Lower lobe of right lung (tissue), 2 donors: ENCODE measurements at places on chromosomes 1 and 21.

DNA sequence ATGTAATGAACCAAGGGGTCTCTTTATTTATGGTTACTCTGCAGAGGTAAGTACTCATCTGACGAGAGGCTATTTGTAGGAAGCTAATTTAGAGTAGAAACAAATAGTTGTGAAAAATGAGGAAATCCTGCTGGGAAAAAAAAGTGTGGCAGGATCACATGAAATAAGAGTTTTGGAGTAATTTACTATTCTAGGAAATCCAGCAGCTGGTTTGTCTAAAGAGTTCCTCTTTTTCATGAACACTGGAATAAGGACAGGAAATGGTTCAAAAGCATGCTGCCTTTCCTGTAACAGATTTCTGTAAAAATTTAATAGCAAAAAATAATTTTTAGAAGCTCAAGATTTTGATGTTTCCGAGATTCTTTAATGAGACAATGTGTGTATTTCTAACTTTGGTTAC is 177.3 kb downstream of the CHRM3 start:
- DNase-seq = no peak

DNA sequence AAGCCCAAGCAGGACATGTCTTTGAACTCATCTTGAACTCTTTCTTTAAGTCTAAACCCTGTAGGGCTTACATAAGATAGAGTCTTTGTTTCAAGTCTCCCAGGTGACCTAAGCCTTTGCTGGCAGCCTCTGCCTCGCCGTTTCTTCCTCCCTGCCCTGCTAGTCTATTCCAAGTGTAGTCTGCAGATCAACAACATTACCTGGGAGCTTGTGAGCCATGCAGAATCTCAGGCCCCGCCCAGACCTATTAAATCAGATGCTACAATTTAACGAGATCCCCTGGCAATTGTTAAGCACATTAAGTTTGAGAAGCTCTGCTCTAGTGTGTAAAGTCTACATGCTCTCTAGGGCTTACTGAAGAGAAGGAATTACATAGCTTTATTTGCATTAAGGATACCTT is 271.6 kb downstream of the PBX1 start:
- no peak for DNase-seq

DNA sequence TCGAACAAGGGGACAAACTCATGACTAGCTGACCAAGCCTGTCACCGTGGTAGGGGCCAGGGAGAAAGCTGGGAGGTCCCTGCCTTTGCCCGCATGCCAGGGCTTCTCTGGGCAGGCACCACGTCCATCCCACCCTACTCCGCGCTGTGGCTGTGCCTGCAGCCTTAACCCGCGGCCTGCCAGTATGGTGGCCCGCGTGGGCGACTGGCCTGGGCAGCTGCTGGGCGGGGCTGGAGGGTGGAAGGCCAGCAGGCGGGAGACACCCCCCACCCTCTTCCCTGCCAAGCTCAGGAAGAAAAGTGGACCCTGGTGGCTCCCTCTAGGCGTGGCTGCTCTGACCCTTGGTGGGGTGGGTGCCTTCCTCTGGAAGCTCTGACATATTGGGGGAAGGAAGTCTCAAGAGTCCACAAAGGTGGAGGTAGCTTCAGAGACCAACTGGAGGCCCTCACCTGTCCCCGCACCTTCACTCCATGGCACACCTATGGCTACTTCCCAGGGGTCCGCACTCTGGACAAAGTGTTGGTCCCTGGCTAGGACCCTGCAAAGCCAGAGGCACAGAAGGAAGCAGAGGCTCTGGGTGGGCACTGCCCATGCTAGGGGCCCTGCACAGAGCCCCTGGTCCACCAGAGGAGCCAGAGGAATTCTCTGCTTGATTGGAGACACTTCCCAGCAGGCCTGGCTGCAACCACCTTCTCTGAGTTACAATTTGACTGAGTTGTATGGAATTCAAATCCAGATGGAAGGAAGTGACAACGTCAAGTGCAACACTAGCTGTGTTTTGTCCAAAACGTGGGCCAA is 3.3 kb upstream of the SKI start:
- DNase-seq = peak; percentile 48

DNA sequence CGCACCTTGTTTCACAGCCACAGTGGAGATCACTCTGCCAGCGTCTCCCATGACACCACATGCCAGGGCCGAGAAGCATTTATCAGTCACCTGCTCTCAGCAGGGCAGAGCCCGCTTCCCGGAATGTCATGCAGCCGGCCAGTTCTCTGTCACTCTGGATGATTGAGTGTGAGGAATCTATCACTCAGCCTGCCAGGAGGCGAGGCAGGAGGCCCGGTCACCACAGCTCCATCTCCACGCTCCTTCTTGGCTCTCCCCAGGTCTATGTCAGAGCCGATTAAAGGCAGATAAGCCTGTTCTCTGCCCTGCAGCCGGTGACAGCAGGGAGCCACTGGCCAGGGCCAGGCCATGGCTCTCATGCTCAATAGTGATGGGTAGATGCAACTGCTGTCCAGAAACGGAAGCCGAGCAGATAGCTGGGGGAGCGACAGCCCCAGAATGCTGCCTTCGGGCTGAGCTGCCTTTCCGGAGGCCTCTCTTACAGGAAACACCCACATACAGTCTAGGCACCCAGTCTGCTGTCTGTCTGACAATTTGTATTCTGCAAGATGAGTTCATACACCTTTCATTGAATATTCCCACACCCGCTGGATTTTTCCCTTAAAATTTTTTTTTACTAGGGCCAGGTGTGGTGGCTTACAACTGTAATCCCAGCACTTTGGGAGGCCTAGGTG is 64.1 kb downstream of the ACTL8 start:
- DNase-seq = no peak

DNA sequence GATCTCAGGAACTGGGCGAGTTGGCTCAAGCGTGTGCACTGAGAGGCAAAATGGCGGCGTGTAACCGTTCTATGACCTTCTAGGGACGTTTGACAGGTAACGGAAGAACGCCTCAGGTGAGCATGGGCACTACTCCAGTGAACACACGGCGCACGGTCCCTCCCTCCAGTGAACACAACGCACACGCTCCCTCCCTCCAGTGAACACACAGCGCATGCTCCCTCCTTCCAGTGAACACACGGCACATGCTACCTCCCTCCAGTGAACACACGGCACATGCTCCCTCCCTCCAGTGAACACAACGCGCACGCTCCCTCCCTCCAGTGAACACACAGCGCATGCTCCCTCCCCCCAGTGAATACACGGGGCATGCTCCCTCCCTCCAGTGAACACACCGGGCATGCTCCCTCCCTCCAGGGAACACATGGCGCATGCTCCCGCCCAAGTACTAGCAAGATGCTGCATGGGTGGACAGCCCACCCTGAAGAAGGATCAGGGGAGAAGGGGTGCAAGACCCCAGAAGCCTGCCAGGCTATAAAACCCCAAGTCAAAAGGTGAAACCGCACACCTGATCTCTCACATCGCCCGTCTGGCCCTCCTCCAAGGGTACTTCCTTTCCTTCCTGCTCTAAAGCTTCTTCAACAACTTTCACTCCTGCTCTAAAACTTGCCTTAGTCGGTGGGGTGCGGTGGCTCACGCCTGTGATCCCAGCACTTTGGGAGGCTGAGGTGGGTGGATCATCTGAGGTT is 3.5 kb downstream of the C1orf159 start:
- DNase-seq = peak; percentile 30

GRCh38 chr1:9629445-9630201 is 21.9 kb upstream of the PIK3CD start:
- DNase-seq = peak; percentile 85

DNA sequence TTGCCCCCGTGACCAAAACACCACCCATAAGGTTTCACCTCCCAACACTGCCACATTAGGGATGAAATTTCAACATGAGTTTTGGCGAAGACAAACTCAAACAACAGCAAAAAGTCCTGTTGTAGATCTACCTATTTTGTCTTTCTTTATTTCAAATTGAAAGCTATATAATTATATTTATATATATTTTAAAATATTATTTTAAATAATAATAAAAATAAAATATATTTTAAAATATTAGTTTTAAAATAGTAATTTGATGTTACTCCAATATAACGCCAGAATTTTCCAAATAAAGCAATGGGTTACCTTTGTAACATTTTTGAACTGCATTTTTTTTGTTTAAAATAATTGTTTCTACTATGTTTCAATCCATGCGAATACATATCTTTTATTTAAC is 263.5 kb upstream of the USP25 start:
- DNase-seq = no peak

GRCh38 chr1:107000902-107001301 is 55.6 kb upstream of the PRMT6 start:
- DNase-seq = no peak

DNA sequence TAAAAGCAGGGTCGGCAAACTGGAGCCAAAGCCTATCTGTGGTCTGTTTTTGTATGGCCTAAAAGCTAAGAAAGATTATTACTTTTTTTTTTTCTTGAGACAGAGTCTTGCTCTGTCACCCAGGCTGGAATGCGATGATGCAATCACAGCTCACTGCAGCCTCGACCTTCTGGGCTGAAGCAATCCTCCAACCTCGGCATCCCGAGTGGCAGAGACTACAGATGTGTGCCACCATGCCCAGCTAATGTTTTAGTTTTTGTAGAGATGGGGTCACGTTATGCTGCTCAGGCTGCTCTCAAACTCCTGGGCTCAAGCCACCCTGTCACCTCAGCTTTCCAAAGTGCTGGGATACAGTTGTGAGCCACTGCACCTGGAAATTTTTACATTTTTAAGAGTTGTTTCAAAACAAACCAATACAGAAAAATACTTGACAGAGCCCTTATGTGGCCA is 6.5 kb upstream of the GLRX2 start:
- DNase-seq = peak; percentile 79

DNA sequence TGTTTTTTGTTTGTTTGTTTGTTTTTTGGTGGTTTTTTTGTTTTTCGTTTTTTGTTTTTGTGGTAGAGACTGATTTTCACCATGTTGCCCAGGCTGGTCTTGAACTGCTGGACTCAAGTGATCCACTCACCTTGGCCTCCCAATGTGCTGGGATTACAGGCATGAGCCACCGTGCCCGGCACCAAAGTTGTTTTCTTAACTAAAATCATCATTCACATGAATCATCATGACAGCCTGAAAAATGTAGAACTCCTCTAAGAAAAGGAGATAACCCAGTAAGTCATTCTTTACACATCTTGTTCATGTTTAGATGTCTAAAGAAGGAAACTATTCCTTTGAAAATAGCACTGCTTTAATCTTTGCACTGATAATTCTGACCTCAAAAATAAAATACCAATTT is 37.5 kb downstream of the DISP1 start:
- no peak for DNase-seq

DNA sequence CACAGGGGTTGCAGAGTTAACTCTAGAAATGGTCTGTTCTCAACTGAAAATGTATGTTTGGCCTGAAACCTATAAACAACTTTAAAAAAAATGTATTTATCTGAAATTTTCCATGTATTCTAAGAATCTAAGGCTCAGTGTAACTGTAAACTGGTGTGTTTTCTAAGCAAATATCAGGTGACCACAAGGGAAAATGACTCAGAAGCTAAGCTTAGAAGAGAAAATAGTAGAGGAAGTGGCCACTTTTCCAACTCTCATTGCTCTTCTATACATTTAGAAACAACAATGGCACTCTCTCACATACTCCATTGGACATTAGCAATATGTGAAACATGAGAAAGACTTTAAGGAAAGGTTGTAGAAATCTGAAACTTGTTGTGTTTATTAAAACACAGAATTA is 7.5 kb downstream of the TNFSF18 start:
- DNase-seq = no peak

DNA sequence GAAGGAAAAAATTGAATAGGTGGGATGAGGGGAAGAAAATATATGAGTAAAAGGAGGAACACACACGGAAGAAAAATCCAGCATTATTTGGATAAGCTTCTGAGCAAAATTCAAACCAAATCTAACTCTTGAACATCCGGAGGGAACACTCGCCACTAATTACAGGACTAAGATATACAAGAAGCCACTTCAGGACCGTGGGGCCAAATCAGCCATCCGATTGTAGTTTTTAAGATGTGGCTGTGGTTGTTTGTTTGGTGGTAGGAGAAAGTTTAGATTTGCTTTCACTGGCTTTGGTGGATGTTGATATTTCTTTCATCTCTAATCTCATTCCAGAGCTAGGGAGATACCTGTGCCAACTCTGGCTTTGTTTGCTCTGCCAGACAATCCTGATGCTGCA is 43.7 kb upstream of the ADAMTS1 start:
- DNase-seq = no peak

GRCh38 chr1:12140515-12141162 is 26.2 kb upstream of the TNFRSF1B start:
- peak; percentile 24 for DNase-seq

- no peak for DNase-seq
Observed at GRCh38 chr1:182279724-182280503, 111.7 kb downstream of the GLUL start.

- DNase-seq = no peak
Observed at GRCh38 chr1:56547977-56548376, 31.4 kb downstream of the PLPP3 start.

DNA sequence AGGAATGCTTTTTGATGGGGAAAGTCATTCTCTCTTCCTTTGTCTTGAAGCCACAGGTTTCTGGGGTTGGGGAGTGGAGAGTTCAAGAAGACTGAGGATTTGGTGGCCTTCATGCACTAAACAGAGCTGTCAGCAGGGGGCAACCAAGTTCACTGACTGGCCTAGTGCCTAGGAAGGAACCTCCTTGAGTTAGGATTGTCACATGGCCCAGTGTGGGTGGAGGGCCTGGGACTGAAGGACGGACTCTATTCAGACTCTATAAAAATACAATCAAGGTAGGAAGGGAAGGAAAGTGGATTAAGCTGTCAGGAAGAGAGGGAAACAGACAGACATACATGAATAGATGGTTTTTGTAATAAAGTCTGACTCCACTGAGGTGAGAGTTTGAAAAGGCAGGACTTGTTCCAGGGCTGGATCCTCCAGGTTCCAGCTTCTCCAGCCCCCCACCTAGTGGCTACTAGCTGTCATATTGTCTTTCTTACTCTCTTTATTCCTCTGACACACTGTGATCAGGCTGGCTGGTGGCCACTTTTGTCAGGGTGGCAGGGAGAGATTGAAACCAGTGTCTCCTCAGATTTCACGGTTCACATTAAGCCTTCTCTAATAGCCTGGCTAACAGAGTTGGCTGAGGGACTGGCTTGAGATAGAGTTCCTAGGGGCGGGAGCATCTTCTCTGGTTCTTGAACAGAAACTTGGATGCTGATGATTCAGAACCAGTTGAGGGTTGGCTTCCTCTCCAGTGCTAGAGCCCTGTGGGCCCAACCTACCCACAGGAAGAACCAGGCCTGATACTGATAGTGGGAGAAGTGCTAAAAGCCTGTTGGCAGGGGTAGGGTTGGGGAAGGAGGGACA is 4.1 kb upstream of the SH3BGRL3 start:
- DNase-seq = peak; percentile 86

DNA sequence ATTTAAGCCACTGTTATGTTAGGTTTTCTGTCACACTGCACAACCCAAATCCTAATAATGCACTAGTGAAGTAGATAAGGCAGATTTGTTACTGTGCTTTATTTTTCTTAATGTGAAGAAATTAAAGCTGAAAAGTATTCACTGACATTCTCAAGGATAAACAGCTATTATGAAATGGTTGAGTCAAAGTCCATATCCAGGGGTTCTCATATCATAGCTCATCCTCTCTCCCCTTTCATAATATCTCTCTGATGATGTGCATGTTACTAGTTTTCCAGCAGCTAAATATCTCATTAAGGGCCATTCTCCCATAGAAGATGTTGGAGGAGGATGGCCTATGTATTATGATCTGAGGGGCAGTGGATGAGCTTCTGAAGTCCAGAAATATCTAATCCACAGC is 53.6 kb upstream of the CCDC190 start:
- DNase-seq = no peak

- DNase-seq = no peak
Observed at GRCh38 chr1:33360367-33360766, 39.5 kb upstream of the A3GALT2 start.

- no peak for DNase-seq
Observed at GRCh38 chr1:204359474-204360255, at the start of gene PLEKHA6. PLEKHA6 (minus strand) TSS chr1:204359929; CDS start chr1:204273727, 86,202 bp downstream.
